ENCODE measurements at places on chromosomes 12 and 14. TPM values are rescaled to one million over a fixed set of nuclear protein-coding genes. Genes with fewer than 3 reads are reported as not detected.

The CCDC175 gene
- total RNA-seq, result not detected

The OASL gene
- total RNA-seq, result 110 TPM

The ETV6 gene
- 11.5 TPM for total RNA-seq

The HVCN1 gene
- total RNA-seq, result 0.30 TPM

The REM2 gene
- not detected for total RNA-seq

The KRT78 gene
- total RNA-seq, result 0.22 TPM

The LTBR gene
- 0.49 TPM for total RNA-seq

The CMA1 gene
- not detected for total RNA-seq

The ALKBH1 gene
- 27.7 TPM for total RNA-seq

The TNFAIP2 gene
- 135 TPM for total RNA-seq

The ATN1 gene
- 3.9 TPM for total RNA-seq

The TSHR gene
- total RNA-seq, result not detected

All from M059J (cell line).